Forelimb muscle (tissue), 1 donor: ENCODE measurements at places on chromosomes 2 and 18. TPM values are rescaled to one million over a fixed set of nuclear protein-coding genes. Genes with fewer than 3 reads are reported as not detected.

Gene IL1RL1
- 0.35 TPM for polyA plus RNA-seq

- DNase-seq: no peak
Observed at GRCh38 chr2:200624026-200624425, 38.2 kb downstream of the AOX1 start.

Gene SRD5A2
- polyA plus RNA-seq: 0.04 TPM

Gene KCNK3
- polyA plus RNA-seq: 1.6 TPM

GRCh38 chr2:76391678-76392077 lies 681.0 kb upstream of the GCFC2 start:
- DNase-seq: no peak

- no peak for DNase-seq
Observed at GRCh38 chr2:78408795-78409118, 616.7 kb upstream of the REG3G start.

Gene KCNG2
- polyA plus RNA-seq: 0.46 TPM

- DNase-seq: no peak
Observed at GRCh38 chr2:217193431-217194340, 333.8 kb upstream of the TNP1 start.

DNA sequence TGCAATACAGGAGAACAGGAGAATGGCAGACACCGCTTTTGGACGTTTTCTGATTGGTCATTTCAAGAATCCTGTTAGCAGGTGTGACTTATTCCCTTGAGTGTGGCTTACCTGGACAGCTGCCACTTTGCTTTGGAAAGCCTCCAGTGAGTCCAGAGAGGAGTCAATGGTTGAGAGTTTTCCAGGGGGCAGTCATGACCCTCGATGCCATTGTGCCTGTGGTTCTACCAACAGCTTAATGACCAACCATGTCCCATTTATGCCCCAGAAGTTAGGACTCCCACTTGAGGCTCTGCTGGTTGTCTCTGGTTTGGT lies 12.4 kb downstream of the IGFBP2 start:
- no peak for DNase-seq

DNA sequence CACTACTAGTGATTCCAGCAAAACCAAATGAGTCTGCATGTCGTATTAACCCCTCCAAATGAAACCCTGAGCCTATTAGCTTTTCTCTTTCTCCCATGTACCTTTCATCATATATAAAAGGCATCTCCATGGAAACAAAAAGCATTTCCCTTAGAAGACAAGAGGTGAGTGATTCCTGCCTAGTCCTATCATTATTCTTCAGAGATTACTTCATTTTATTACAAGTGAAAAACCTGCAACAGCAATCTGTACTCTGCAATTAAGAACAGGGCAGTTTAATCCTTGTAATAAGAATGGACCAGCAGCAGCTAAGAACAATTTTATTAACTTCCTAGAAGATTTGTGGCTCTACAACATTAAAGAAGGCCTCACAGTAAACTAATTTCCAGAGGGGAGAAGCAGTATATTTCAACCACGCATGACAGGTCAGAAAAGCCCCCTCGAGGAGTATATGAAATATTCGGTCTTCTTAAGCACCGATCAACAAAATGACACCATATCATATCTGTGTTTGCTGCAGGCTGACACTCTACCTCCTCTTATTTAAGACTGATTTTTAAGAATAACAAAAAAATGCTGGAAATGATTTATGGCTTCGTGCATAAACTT lies 132.3 kb upstream of the TFPI start:
- DNase-seq: no peak

DNA sequence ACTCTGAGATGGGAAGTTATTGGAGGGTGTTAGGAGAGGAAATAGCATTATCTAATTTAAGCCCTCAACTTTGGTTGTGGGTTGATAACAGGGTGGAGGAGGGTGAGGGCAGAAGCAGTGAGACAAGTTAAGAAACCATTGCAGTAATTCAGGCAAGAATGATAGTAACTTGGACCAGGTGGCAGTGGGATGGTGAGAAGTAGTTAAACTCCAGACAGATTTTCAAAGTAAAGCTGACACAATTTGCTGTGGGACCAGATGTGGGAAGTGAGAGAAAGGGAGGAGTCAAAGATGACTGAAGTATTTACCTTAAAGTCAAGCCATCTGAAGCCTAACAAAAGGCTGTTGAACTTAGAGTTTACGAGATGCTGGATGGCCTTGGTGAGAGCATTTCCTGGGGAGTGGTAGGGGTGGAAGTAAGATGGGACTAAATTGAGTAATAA lies 163.2 kb upstream of the KLF7 start:
- DNase-seq: no peak

DNA sequence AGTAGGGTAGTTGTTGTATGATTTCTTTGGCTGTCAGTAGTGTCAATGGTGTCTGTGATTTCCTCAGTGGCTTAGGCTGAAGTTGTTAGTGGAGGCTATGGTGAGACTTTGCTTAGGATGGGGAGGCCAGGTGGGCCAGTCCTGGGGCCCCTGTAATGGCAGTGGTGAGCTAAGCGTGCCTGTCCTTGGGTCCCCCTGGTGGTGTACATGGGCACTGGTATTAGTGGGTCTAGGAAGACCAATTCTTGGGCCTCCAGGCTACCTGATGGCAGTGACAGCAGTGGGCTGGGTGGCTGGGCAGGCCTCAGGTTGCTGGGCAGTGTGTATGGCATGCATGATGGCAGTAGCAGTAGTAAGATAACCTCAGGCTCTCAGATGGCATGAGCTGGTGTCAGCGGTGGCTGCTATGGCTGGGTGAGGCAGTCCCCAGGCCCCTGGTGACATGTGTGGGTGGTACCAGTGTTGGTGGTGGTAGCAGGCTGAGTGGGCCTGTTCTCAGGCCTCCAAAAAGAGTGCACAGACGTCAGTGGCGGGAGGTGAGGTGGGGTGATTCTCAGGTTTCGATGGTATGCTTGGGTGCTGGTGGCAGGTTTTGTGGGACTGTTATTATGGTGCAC lies 103.2 kb downstream of the KLHL14 start:
- DNase-seq: no peak

GRCh38 chr2:12313445-12314126 lies 403.1 kb upstream of the TRIB2 start:
- DNase-seq: no peak

Gene LOXHD1
- polyA plus RNA-seq: 3.2 TPM

Gene DCAF17
- 14.7 TPM for polyA plus RNA-seq

Gene IL36G
- 0.14 TPM for polyA plus RNA-seq

Gene CYS1
- polyA plus RNA-seq: 14.6 TPM

Gene CXCR2
- polyA plus RNA-seq: 0.18 TPM
